Type B pancreatic cell (in vitro differentiated cells): ENCODE measurements at places on chromosomes 5 and 9.

DNA sequence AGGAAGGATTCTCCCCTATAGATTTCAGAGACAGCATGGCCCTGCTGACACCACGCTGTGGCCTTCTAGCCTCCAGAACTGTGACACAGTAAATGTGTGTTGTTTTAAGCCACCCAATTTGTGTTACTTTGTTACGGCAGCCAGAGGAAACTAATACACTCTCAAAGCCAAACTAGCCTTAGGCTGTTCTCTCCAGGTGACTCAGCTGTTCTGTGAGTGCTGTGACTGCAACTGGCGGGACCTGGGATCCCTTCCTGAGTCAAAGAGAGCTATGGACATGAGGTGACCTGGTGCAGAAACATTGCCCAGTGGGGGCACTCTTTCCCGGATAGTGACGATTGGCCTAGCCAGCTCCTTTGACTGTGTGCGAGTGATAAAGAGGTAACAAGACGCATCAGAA lies 14.0 kb upstream of the MLANA start:
- no peak for DNase-seq

GRCh38 chr9:124794902-124795491 lies 18.1 kb downstream of the OLFML2A start:
- DNase-seq: no peak

DNA sequence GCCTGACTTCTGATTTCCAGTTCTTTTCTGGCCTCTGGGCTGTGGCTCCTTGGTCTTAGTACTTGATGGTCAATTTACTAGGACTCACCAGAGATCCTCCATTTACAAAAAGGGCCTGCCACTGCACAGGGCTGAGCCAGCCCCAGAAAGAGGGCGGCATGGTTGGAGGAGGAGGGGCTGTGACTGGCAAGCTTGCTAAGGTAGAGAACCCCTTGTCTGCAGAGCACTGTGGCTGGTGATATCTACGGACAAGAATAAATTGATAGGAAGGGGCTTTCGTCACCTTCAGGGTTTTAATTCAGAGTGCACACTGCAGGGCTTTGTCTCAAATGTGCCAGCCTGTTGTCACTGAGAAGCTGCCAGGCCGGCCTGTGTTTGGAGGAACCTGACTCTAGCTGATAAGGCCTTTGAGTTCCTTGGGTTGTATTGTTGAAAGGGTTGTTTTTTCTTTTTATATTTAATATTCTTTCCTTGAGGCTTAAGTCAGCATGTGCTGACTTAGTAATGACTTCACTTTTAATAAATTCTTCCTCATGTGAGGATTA lies 15.1 kb downstream of the SLC22A5 start:
- DNase-seq: peak; percentile 31

DNA sequence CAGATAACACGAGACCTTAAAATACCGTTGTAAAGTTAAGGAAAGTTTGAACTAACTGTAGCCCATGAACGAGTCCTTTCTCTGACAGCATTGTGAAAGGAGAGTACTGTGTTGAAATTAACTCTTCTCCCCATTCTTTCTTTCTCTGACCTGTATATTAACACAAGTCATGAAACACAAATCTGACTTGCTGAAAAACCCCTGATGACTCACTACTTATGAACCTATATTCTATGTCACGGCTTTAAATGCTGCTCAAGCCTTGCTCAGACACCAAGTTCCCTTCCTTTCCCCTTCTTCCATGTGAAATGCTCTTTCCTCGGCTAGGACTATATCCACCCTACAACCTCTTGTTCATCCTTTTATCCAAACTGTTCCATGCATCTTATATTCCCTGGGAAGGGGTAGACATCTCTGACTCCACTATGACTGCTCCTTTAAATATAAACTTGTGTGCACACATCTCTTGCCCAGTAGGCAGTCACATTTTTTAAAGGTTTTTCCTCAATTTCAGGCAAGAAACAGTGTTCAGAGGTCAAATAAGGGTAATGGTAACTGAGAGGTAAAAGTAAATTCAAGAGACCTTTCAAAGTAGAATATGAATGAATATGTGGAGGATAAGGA lies 142.9 kb downstream of the NFIB start:
- no peak for DNase-seq

GRCh38 chr5:155833287-155833686 lies 493.7 kb upstream of the SGCD start:
- DNase-seq: no peak

DNA sequence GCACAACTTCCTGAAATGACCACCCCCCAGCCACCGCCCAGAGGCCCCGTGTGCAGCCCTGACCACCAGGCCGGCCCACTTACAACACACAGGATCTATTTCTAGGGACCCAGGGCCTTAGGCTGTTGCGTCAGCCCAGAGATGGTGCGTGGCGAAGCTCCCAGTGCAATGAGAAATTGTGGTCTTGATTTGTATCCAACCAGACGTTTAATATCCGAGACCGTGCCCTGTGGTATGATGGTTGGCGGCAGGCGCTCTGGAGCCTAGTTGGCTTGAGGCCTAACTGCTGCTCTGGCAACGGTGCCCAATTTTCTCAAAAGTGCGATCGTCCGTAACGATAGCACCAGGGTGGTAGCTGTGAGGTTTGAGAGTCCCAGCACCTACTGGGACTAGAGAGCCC lies 32.6 kb upstream of the SLC6A19 start:
- no peak for DNase-seq

DNA sequence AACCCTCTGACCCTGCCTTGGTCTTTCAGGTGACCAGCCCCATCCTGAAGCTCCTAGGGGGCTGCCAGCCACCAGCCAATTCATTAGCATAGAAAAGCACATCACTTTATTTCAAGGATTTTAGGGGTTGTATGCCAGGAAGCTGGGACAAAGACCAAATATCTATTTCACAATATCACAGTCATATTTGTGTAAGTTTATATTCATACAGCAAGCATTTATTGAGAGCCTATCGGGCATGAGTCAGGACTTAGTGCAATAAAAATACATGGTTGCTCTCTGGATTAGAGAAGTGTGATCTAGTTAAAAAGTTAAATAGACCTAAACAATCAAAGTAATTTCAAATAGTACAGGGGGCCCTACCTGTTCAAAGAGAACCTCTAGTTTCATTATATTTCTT lies 113.8 kb downstream of the ERCC6L2 start:
- DNase-seq: no peak

- no peak for DNase-seq
These were observed 32.6 kb upstream of the ACO1 start for GRCh38 chr9:32351845-32352244.

DNA sequence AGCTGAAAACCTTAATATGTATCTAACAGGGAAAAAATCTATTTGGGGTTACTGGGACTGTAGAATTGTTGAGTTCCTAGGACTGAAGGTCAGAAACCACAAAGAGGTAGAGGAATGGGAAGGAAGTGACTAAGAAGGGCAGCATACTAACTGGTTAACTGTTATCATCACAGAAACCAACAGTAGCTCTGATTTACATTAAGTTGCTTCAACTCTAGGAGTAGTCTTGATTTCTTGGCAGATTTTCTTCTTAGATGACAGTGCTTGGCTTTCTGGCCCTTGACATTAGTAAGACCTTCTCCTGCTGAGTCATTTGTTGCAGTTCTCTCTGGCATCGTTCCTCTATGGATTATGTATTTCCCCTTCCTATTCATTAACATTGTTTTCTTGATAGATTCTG lies 116.1 kb upstream of the RASA1 start:
- DNase-seq: no peak

DNA sequence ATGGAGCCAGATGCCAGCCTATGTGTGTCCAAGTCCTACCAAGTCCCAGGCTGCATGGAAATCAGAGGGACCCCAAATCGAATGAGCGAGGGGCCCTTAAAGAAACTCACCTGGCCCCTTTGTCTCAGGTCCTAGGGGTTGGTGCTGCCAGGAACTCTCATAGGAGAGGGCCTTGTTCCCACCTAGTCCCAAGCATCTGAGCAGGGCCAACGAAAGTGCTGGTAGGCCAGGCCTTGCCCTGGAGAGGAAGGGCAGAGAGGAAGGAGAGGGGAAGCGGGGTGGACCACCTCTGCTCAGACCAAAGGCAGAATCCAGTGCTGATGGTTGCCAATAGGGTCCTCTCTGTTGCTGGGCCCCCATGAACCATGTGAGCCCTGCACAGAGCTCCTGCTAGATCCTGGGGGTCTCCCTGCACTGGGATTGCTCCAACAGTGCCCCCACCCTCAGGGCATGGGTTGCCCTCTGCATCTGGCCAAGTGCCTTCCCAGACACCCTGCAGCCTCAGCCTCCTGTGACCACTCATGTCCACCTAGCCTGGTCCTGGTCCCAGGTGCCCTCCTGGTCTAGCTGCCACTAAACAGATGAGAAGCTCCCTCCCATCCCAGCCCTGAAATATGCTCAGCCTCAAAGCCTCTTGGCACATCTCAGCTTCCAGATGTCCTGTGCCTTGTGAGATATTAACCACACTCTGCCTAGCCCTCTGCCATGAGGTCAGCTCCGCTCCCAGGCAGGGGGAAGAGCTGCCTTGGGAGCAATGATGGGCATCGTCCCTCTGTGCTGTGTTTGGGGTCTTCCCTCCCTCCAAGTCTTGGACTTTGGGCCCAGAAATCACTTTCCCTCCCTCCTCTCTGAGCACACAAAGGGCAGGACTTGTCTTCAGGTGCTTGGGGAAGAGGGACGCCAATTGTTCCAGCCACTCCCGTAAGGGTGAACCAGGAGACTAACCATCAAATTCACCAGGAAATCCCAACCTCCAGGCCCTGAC lies 109.6 kb downstream of the ADAMTS2 start:
- peak; percentile 53 for DNase-seq

GRCh38 chr9:34035656-34036055 lies 13.0 kb downstream of the UBAP2 start:
- no peak for DNase-seq

DNA sequence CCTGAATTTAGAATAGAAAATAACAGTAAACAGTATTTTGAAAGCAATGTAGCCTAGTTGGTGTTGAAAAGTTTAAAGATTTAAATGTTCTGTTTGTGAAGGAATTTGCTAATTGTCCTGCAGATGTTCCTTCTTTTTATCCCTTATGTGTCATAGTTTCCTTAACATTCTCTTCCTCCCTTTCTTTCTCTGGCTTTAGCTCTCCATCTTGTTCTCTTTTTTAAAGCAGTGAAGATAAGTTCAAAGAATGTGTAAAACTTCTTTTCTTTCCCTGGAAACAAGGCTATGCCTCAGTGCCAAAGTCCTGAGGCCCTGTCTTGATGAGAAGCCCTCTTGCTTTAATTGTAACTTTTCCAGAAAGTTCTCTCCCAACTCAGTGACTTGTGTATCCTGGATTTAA lies 24.4 kb upstream of the GAS1 start:
- no peak for DNase-seq

- DNase-seq: no peak
These were observed 610.3 kb downstream of the TLE1 start for GRCh38 chr9:81079055-81079454.

DNA sequence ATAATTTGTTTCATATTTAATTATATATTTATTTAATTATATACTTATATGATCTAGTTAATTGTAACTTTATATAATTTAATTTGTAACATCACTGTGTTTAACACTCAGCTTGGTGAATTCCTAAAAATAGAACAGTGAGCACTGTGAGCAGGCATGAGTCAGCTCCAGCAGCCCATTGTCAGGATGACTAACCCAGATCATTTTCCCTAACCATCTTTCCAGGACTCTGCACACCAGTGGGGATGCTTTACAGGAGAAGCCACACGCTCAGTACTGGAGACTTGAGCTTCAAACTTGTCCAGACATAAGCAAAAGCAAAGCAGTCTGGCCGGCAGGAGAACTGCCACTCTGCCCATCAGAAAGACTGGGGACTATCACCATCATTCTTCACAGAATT lies 446.2 kb upstream of the TRPC7 start:
- DNase-seq: no peak

- no peak for DNase-seq
These were observed 5.7 kb upstream of the DCTN4 start for GRCh38 chr5:150764530-150764929.

DNA sequence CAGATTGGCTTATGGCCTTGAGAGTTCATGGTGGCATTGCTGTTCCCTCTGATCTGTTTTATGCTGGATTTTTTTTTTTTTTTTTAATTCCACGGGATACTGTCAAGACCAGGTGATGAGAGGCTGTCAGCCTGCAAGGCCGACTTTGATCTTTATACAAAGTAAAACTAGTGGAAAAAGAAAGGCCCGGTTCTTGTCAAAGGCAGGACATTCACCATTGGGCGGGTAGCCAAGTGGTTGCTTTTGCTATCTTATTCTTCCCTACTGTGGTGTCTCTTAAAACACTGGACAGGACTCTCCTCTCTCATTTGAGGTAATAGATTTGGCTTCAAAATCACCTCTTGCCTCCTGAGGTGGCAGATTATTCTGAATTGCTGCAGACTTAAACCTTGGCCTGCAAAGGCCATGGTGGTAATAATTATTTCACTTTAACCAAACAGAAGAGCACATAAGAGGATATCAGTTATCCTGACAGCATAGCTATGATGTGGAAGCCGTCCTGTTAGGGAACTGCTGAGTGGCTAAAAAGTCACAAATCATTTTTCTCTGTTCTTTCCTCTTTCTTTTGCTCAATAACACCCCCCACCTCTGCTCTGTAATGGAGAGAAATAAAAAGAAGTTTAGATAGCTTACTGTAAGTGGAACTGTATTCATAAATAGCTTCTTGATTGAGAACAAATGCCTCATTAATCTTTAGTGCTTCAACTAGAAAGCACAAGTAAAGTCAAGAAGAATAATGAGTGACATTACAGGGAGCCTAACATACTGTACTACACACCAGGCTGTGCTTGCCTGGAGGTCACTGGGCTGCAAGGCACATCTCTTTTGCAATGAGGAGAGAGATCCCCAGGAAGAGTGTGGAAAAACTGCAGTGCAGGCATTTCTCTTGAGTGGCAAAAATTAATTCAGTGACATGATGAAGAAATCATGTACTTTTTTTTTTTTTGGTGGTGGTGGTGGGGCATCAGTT lies 275.6 kb downstream of the KDM4C start:
- DNase-seq: no peak

GRCh38 chr5:18699681-18700080 lies 1065.4 kb downstream of the TAF11L14 start:
- no peak for DNase-seq

- no peak for DNase-seq
These were observed 88.3 kb downstream of the PIK3R1 start for GRCh38 chr5:68303754-68304420.

GRCh38 chr9:91207729-91208418 lies 153.8 kb downstream of the AUH start:
- no peak for DNase-seq

DNA sequence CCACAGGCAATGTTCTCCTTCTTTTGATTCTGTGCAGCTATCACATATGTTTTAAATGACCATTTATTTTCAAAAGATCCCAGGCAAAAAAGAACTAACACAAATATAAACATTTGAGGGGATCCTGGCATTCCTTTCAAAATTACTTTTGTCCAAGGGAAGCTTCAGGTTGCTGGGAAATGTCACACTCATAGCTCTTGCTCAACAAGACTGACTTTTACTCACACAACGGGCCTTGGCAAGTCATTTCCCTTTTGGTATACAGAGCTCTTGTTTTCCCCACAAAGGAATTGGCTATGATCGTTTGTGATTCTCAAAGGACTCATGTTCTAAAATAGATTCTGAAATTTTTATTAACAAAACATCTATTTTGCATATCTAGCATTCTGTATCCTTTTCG lies 4.5 kb upstream of the PALM2AKAP2 start:
- DNase-seq: no peak

GRCh38 chr5:121701731-121702130 lies 150.0 kb upstream of the FTMT start:
- DNase-seq: no peak

- peak; percentile 83 for DNase-seq
These were observed 1.1 kb downstream of the JADE2 start for GRCh38 chr5:134526483-134527155.
